Pulmonary artery endothelial cell (primary cell): ENCODE measurements at places on chromosomes 11 and 22. TPM values are rescaled to one million over a fixed set of nuclear protein-coding genes. Genes with fewer than 3 reads are reported as not detected.

DNA sequence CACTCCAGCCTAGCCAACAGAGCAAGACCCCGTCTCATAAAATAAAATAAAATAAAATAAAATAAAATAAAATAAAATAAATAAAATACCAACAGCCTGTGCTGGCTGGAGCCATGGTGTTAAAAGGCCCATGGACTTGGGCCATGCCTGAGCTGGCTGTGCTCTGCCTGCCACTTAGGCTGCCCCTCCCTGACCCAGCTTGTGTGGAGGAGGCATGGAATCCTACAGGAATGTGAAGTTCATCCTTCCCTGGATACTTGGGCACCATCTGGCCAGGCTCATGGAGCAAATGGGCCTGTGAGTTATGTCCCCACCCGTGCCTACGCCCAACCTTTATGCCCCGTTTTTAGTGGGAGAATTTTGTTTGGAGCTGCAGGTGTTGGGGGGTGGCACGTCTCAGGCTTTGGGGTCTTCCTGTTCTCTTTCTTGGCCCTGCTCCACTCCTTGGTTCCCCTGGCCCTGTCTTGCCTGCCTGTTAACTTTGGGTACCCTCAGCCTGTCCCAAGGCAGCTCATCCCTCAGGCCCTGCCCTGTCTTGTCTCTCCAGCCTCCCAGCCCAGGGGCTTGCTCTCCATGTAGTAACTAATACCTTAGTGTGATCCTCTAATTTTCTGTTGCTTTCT lies 51.3 kb downstream of the BCR start:
- DNase-seq: no peak

ISX gene
- total RNA-seq: not detected in 2 replicates

DNA sequence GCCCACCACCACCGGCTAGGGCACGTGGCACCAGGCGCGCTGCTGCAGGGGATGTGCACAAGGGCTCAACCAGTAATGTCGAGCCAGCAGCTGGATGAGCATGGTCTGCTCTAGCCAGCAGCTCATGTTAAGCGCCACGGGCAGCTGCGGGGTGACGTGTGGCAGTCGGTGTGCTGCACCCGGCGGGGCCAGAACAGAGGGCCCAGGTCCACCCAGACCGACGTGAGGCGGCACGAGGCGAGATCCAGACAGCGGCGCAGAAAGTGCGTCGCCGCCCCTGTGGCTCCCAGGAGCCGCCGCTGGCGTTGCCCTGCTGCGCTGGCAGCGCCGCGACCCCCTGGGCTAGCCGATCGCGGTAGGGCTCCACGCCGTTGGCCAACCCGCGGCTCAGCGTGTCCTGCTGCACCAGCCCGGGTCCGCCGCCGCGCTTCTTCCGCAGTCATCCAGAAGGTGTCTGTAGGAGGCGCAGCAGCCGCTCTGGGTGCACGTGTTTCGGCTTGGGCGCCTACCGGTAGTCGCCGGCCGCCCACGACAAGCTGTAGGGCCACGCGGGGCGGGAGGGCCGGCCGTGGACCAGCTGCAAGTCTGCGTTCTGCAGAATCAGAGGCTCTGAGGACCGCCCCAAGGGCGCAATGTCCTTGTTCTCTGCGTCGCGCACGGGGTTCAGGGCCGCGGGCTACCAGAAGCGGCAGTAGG lies 4.6 kb upstream of the GALR3 start:
- DNase-seq: no peak

GRCh38 chr22:48566741-48567140 lies 1260.9 kb downstream of the BRD1 start:
- no peak for DNase-seq

- no peak for DNase-seq
Observed at GRCh38 chr11:113249491-113249763, 65.0 kb upstream of the TTC12 start.

DNA sequence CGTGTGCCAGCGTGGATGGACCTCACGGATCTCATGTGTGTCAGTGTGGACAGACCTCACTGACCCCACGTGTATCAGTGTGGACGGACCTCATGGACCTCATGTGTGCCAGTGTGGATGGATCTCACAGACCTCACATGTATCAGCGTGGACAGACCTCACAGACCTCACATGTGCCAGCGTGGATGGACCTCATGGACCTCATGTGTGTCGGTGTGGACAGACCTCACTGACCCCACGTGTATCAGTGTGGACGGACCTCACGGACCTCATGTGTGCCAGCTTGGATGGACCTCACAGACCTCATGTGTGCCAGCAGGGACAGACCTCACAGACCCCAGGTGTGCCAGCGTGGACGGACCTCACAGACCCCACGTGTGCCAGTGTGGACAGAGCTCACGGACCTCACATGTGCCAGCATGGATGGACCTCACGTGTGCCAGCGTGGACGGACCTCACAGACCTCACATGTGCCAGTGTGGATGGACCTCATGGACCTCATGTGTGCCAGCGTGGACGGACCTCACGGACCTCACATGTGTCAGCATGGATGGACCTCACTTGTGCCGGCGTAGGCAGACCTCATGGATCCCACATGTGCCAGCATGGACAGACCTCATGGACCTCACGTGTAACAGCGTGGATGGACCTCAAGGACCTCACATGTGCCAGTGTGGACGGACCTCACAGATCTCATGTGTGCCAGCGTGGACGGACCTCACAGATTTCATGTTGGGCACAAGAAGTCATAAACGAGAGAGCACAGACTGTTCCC lies 18.2 kb downstream of the TTLL8 start:
- no peak for DNase-seq

OR52D1 gene
- not detected in 2 replicates for total RNA-seq

BRSK2 gene
- 0.20 TPM in 1 of 2 replicates, not detected in the other for total RNA-seq

- DNase-seq: no peak
Observed at GRCh38 chr22:47597041-47597440, 834.6 kb downstream of the TBC1D22A start.

GRCh38 chr11:57340039-57340615 lies 2.0 kb downstream of the P2RX3 start:
- DNase-seq: no peak

IFITM10 gene
- 0.04 and 0.13 TPM in 2 replicates for total RNA-seq
